ENCODE measurements at places on chromosomes 7 and 10. TPM values are rescaled to one million over a fixed set of nuclear protein-coding genes. Genes with fewer than 3 reads are reported as not detected.
A peak's percentile ranks its signal among the peaks of the same experiment; 100 is the strongest.

GRCh38 chr7:159030490-159031134, 114.1 kb downstream of the VIPR2 start:
- DNase-seq = no peak

GRCh38 chr7:106104721-106105260, 7.3 kb downstream of the SYPL1 start:
- DNase-seq = no peak

- DNase-seq = peak; percentile 32
Measured at GRCh38 chr7:85186521-85187241, at the start of gene SEMA3D. Gene SEMA3D, minus strand, starts transcription at chr7:85187056. Its CDS starts 65,165 bp downstream, at chr7:85121891.

DNA sequence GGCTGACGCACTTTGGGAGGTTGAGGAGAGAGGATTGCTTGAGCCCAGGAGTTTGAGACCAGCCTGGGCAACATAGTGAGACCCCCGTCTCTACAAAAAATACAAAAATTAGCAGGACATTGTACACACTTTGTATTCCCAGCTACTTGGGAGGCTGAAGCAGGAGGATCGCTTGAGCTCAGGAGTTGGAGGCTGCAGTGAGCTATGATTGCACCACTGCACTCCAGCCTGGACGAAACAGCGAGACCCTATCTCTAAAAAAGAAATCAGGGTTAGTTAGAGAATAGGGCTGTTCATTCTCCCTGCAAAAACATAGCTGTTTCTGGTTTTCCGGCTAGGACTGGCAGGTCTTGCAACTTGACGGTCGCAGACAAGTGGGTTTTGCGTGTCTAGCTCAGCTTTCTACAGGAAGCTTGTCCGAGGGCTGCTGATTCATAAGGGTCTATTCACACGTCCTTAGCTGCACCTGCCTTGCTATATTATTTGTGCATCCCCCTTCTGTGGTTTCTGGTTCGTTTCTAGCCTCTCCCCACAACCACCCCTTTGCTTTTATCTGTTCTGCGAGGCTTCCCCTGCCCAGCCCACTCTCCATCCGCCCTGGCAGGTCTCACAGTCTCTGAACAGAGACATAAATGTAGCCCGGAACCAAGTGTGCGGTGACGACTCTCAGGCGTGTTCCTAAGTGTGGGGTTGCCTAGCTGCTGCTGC, 10.7 kb downstream of the AMZ1 start:
- DNase-seq = no peak

Gene PLEKHS1
- not detected for total RNA-seq
